NCI-H345 (cell line): ENCODE measurements at places on chromosomes 2 and 18.

- no peak for DNase-seq
These were observed 5.5 kb downstream of the SIX3 start for GRCh38 chr2:44947028-44947375.

DNA sequence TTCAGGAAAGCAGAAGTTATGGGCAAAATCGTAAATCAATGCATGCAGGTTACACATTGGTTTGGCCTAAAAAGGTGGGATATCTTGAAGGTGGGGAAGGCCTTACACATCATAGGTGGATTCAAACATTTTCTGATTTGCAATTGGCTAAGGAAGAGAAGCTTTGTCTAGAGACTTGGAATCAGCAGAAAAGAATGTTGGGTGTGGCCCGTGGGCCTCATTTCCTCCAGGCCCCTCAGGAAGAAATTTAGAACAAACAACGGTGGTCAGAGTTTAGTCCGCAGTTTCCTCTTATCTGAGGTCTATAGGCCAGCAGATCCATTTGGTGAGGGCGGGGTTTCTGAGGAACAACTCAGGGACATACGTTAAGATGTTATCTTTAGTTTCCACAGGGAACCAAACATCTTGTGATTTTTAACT lies 50.9 kb upstream of the AFF3 start:
- DNase-seq: no peak

- no peak for DNase-seq
These were observed 462.9 kb upstream of the RGPD4 start for GRCh38 chr2:107363806-107364205.

- no peak for DNase-seq
These were observed 129.0 kb downstream of the GPD2 start for GRCh38 chr2:156565066-156565710.

DNA sequence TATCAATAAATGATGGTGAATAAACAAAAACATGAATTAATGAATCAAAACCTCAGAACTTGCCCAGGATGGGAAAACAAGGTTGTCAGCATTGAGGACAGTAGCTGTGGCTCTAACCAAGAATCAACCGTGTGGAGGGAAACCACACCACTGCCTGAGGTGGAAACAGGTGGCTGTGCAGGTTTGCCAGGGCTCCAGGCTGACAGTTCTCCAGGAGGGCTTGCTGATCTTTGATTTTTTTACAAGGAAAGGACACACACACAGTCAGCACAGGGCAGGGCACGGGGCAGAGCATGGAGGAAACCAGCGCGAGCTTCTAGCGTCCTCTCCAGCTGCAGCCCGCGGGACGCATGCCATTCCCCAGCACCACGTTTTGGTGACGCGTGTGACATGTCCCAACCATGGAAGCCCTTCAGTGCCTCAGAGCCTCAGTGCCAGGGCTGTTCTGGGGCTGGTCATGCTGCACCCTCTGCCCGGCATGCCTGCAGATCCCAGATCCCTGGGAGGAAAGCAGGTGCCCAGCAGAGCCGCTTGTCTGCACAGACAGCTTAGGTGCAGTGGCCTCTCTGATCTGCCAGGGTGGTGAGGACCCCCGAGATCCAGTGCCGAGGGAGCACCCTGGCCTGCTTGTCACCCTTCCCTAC lies 15.8 kb upstream of the AGXT start:
- no peak for DNase-seq

DNA sequence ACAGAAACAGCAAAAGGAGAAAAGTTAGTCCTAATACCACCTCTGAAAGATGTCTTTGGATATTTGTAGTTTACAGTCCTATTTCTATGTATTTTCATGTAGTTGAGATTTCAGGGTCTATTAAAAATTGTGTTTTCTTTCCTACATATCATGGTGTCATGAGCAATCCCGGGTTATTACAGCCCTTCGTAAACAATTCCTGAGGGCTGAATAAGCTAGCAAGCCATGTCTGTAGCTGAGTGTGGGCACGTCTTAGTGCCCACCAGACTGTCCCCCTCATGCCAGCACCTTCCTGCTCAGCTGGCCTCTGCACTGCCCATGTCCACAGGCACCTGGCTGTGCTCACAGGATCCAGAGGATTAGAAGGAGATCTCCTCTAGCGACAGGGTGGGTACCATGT lies 60.6 kb downstream of the CTIF start:
- DNase-seq: no peak

DNA sequence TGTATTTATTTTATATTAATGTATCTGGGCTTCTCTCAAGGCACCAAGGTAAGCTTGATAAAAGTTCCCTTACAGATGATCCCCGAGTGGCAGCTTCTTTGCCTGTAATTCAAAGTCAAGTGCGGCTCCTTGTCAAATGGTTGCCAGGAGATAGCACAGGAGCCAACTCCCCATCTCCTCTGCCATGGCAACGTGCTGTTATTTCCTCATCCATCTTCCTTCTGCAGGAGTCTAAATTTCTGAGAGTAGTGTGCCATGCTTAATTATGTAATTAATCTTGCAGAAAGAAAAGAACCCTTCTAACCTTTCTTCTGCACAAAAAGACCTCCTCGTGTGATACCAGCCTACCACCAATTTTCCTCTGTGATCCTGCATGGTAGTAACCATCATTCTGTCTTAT lies 46.2 kb upstream of the ACMSD start:
- DNase-seq: no peak

DNA sequence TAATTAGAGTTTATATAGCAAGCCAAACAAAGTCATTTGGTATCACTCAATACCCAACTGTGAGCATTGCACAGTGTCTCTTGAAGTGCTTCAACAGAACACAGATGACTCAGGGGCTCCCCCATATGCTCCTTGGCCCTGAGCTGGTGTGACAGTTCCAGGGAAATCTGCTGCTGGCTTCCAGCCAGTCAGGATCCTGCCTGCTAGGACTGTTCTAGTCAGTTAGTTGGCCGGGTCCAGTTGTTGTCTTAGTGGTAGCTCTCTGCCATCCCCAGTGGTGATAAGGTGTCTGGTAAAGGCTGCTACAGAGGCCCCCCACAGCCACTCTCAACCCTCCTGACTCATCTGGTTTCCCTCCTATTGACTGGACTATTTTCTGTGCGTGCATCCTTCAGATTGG lies 100.3 kb downstream of the IRS1 start:
- DNase-seq: no peak

DNA sequence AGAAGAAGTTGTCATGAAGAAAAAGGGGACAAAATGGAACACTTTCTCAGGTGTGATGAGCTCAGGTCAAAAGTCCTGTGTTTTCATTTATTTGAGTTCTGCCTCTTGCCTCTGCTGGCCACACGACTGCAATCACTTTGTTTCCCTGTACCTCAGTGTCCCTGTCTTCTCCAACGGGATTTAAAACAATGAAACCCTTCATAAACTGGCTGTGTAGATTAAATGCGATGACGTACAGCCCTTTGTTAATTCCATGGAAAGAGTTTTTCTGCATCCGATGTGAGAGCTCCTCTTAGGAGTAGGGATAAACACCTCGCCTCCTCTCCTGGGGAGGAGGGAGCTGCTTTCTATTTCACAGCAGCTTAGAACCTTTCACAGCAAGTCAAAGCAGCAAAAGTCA lies 51.5 kb upstream of the CNGA3 start:
- no peak for DNase-seq

DNA sequence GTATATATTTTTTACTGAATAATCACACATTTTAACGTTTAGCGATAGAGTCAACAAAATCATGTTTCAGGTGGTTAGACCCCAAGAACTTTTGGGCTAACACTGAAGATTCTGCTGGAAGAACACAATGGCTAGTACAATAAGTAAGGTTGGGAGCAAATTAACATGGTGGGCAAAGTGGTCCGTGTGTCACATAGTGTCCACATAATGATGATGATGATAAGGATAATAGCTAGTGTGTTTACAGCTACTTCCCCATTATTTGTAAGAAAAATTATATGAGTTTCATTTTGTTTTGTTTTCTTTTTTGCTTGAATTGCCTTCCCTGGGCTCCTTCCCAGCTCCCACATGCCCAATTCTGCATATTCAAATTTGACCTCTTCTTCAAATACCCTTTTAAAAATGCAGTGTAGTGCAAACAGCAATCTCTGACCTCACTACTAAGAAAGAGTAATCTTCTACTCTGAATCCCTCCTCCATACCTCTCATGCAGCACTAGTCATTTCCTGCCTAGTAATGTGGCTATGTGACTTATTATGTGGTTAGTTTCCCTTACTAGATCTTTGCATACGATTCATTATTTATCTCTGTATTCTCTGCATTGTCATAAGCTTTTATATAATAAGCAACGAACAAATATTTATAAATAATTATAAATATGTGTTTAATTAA lies 16.9 kb upstream of the VPS54 start:
- no peak for DNase-seq

- DNase-seq: no peak
These were observed 83.7 kb downstream of the PMAIP1 start for GRCh38 chr18:59983506-59983905.

GRCh38 chr2:212797484-212798205 lies 259.0 kb upstream of the ERBB4 start:
- DNase-seq: no peak

- DNase-seq: no peak
These were observed 25.9 kb downstream of the NRP2 start for GRCh38 chr2:205708231-205708631.

DNA sequence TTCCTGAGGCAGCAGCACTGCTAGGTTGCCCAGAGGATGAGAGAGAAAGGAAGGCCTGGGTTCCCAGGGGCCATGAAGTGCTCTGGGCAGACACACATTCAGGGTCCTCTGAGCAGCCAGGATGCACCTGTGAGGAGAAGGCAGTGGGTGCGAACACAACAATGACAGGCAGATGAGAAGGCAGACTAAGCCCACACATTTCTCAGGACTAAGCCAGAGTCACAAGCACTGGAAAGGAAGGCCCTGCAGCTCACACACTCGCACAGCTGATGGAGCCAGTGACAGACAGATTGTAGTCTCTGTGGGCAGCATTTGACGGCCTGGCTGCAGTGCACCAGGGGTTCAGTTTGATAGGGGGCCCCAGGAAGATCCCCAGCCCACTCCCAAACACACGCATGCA lies 61.8 kb downstream of the ARHGEF4 start:
- no peak for DNase-seq

DNA sequence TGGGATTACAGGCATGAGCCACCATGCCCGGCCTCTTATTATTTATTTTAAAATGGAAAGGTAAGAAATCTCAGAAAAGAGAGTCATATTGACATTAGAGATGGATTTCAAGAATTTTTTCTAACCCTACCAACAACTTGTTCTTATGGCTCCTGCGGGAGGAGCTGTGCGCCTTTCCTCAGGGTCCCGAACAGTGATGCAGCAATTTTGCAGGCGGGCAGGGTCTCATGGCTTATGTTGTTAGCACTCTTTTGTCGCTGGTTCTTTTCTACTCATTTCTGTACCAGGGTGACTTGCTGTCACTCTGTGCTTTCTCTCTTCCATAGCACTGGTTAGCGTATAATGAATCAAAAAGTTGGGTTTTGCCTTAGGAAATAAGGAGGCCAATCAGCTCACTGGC lies 148.8 kb upstream of the DLGAP1 start:
- no peak for DNase-seq
